Mucosa of gallbladder (tissue), 1 donor: ENCODE measurements at places on chromosomes 5 and 9. TPM values are rescaled to one million over a fixed set of nuclear protein-coding genes. Genes with fewer than 3 reads are reported as not detected.
A peak's percentile ranks its signal among the peaks of the same experiment; 100 is the strongest.

Gene CCDC69
- 36.0 TPM for total RNA-seq

Gene SPINK7
- total RNA-seq = not detected

Gene FST
- 3.8 TPM for total RNA-seq

Gene IDNK
- 6.1 TPM for total RNA-seq

Gene TSSK1B
- 0.20 TPM for total RNA-seq

Gene CACNA1B
- total RNA-seq = 0.43 TPM

Gene VCP
- 243 TPM for total RNA-seq

Gene TRIM36
- 1.3 TPM for total RNA-seq

Gene IQGAP2
- 119 TPM for total RNA-seq

Gene PKD2L2
- not detected for total RNA-seq

Gene ALAD
- 108 TPM for total RNA-seq

Gene FAM78A
- 7.5 TPM for total RNA-seq

Gene GHR
- total RNA-seq = 4.4 TPM

Gene CCL21
- 30.2 TPM for total RNA-seq

Gene PCDHGB5
- total RNA-seq = 12.4 TPM

- no peak for DNase-seq
Measured at GRCh38 chr9:122110100-122110833, 17.2 kb upstream of the TTLL11 start.

DNA sequence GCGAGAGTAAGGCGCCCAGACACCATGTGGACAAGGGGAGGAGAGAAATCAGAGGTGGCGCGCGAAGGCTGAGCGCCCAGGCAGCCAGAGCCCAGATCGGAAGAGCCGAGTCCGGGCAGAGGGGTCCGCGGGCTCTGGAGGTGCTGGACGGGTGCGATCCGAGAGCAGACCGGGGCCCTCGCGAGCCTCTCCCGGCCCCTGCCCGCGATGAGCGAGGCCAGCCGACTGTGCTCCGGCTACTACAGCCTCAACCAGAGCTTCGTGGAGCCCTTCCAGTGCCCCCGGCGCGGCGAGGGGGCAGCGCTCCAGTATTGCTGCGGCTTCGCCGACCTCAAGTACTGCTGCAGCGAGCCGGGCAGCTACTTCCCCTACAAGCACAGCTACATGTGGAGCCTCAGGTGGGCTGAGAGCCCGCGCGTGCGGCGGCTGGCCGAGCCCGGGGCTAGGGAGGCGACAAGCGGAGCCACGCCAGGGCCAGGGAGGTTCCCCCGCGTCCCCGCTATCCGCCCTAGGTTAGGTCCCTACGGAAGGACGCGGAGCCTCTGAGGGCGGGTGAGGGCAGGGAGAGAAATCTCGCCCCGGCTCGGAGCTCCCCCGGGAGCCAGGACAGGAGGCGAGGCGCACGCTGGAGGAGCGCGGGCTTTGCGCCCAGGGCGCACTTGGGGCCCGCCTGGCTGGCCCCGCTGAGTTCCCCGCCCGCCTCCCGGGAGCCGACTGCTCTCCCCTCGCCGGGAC is at the start of gene SHISAL2B:
Gene SHISAL2B (plus strand): TSS at position 87 of the 735 bp plus-strand sequence. CDS start 121 bp downstream, at position 208.
- DNase-seq = no peak

DNA sequence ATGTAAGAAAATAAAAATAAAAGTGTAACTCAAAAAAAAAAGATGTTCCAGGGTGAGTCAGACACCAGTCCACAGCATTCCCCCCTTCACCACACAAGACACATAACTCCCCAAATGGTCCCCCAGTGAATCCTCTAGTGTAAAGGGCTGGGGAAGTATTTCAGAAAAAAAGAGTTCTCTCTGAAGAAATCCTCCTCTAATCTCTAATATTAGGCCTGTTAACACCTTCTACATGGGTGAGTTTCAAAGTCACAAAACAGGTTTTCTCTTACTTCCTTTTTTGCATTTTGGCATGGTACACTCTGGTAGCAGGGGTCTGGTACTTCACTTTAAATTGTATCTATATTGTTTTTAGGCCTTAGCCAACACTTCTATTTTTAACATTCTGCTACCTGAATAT is 28.2 kb downstream of the RNF145 start:
- no peak for DNase-seq

GRCh38 chr5:43065387-43065947 is 25.3 kb upstream of the ANXA2R start:
- DNase-seq = no peak

- DNase-seq = no peak
Measured at GRCh38 chr5:107468276-107468675, 202.5 kb downstream of the EFNA5 start.

DNA sequence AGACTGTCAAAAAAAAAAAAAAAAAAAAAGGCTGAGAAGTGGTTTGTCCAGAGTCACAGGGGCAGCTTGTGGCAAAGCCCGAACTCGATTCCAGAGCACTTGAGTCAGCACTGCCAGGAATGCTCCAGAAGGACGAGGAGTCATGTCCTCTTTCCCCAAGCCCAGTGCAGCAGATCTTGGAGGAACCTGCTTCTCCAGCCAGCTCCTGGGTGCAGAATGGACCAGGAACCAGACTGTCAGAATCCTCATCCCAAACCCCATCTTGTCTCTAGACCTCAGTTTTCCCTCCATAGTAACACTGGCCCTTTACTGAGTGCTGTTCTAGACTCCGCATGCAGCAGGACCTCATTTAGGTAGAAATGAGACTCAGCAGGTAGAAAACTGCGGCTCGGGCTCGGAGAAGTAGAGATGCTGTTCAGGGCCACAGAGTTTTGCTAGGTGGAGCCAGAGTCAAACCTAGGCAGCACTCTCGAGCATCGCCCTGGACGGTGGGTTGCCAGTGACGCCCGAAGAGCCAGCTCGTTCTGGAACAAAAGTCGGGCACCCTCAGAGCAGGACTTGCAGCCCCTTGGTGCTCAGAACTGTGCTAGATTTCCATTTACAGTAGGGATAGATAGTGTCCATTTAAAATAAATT is 15.4 kb downstream of the CD74 start:
- no peak for DNase-seq

- DNase-seq = no peak
Measured at GRCh38 chr9:87778996-87779395, 53.1 kb downstream of the CTSL start.

GRCh38 chr5:40569546-40570270 is 110.0 kb upstream of the PTGER4 start:
- DNase-seq = no peak

DNA sequence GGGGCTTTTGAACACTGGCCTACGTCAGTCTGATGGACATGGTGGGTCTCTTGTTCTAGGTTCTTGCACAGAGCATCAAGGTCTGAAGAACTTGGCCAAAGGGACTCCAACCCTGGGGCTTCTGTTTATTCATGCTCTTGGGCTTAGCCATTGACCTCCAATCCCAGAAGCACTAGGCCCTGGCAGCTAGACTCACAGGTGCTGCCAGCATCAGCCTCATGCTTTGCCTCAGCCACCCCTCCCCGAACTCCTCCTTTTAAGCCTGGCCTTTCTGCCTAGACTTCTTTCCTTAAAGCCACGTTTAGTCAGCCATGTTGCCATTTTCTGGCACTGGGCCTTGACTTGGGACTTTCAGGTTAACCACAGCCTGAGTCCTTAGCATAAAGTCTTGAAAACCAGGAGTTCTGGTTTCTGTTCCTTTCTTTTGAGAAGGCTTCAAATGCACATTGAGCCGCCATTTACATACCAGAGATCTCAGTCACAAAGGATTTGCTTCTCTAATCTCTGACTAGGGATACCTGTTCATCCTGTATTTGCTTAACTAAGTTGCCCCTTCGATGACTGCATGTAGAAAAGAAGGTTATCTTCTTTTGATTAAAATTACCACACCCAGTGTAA is 54.7 kb downstream of the ANGPTL2 start:
- DNase-seq = no peak

DNA sequence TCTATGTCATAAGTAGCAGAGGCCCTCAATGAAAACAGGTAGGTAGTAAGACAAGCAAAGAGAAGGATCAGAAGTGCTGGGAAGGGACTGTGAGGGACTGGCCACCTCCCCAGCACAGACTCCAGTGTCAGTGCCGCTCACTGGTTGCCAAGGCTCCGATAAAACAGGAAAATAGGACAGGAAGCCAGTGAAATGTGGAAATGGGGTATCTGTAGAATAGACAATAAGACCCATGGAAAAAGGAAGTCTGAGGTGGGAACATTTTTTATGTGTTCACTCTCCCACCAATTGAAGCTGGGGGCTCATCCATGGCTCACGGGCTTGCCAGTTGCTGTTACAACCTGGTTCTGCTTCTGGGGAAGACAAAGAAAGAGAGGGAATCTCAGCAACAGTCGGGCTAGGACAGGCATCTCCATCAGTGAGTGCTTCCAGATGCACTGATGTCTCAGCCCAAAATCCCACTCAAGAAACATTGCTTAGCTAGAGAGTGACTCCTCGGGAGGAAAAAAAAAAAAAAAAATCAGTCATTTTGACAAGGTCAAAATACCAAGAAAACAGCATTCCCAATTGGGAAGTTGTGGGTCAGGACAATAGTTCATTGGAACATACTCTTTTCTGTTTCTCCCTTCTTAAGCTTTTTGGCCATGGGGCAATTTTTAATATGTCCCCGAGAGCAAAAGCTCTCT is 27.6 kb upstream of the NFIB start:
- DNase-seq = no peak

- DNase-seq = no peak
Measured at GRCh38 chr5:128475693-128476092, 62.4 kb downstream of the FBN2 start.

DNA sequence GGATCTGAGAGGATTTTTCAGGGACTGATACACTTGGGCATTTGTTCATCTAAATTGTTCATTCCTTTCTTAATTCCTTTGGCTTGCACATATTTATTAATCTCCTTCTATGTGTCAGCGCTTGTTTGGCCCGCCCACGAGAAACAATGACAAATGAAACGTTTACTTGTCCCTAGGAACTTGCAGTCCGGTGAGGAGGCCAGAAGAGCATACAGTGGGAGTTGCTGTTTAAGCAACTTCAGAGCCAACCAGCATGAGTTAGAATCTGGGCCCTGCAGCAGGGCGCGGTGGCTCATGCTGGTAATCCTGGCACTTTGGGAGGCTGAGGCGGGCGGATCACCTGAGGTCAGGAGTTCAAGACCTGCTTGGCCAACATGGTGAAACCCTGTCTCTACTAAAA is 18.8 kb downstream of the FBXL7 start:
- DNase-seq = no peak

DNA sequence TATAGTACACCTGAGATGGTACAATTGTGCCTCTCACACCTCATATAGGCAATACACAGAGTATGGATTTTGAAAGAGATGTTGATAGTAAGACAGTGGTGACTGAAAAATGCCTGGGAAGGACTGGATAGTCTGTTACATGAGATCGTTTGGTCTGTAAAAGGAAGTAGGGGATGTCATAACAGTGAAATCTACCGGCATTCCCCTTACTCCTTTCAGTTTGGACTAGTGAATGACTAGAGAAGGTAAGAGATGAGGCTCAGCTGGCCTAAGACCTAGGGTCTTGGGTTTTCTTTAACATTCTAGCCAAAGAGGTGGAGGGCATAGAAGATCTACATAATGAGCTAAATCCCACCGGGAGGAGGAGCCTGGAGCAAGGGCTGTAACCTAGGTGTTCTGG is 8.1 kb downstream of the TAL2 start:
- no peak for DNase-seq

GRCh38 chr5:109359642-109360041 is 50.1 kb downstream of the PJA2 start:
- DNase-seq = no peak

- DNase-seq = no peak
Measured at GRCh38 chr9:136831720-136832104, 10.6 kb upstream of the AJM1 start.

DNA sequence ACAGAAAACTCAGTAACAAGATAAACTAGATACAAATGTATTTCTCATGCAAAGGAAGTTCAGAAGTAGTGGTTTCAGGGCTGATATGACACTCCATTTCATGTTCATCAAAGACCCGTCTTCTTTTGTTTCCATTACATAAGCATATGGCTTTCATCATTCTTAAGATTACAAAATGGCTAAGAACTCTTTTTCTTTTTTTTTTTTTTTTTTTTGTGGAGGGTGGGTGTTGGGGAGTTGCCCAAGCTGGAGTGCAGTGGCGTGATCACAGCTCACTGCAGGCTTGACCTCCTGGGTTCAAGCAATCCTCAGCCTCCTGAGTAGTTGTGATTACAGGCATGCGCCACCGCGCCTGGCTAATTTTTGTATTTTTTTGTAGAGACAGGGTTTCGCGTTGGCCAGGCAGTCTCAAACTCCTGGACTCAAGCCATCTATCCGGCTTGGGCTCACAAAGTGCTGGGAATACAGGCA is 22.0 kb upstream of the PTBP3 start:
- DNase-seq = no peak

DNA sequence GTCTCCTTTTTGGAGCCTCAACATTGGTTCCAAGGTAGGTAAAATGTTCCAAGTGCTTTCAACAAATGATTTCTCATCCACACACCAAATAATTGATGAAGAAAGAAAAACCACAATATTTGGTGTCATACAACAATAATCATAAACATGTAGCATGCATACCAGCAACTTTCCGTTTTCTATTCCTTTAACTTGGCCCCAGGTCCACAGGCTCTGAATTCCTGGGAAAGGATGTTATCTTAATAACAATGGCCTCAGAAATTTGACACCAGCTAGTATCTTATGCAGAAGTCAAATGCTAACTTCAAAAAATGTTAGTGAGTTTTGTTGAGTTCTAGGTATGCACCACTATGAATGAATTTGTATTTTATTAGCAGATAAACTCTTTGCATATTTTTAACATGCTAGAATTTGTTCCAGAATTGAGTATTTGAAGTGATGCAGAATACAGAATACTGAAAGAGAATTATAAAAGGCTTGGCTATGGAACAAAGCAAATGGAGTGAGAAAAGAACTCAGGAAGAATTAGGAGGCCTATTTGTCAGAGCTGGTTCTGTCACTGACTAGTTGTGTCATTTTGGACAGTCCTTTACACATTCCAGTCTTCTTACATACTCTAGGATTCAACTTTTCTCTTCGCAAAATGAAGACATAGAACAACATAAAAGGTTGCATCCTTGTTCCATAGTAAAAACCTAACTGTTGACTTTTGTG is 435.3 kb upstream of the TNC start:
- DNase-seq = no peak

DNA sequence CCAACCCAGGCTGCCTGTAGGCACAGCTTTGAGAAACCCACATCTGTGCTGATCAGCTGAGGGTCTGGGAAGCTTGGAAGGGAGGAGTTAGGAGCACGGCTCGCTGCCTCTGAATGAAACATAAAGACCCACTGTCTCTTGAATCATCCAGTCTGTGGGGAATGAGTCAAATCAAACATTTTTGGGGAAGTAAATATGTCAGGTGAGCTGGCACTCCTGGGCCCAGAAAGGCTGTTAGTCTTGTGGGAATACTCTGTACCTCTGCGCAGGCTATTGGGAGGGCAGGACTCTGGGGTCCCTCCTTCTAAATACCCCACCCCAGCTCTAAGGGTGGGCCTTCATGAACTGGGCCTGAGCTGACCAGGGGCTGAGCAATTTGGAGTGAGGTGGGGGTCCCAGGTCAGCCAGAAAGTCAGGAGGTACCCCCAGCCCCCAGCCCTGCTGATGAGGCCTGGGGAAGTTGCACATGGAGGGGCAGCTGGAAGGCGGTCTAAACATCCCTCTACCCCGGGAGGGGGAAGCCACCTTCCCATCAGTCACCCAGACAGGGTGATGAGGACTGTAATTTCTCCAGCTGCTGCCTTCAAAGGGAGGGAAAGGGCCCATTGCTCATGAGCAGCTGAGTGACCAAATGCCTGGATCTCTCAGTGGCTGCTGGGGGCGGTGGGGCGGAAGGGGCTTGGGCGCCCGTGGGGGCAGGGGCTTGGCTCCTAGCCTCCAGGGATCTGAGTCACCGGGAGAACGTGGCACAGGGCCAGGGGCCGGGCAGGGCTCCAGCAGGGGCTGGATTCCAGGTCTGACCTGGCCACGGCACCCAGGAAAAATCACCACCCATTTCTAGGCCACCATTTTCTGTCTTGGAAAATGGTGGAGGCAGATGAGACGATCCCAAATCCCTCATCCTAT is 10.8 kb downstream of the FIBCD1 start:
- peak; percentile 66 for DNase-seq

GRCh38 chr9:99867968-99868367 is 38.5 kb upstream of the STX17 start:
- no peak for DNase-seq
